ENCODE measurements at places on chromosomes 1 and 21.

GRCh38 chr1:209556162-209556690 lies 27.3 kb upstream of the CAMK1G start:
- DNase-seq: no peak
- no peaks in the 10 kb centered on the region for H3K4me1 ChIP-seq
- H3K27ac ChIP-seq: no peak overlapping the region
- H3K27me3 ChIP-seq: no peaks in the 10 kb centered on the region
- no peaks in the 10 kb centered on the region for H3K36me3 ChIP-seq

- H3K27ac ChIP-seq: no peak overlapping the region
- no peak for DNase-seq
- no peaks in the 10 kb centered on the region for H3K36me3 ChIP-seq
- no peaks in the 10 kb centered on the region for H3K27me3 ChIP-seq
These were observed 2.1 kb downstream of the CLCA1 start for GRCh38 chr1:86470859-86471258.

DNA sequence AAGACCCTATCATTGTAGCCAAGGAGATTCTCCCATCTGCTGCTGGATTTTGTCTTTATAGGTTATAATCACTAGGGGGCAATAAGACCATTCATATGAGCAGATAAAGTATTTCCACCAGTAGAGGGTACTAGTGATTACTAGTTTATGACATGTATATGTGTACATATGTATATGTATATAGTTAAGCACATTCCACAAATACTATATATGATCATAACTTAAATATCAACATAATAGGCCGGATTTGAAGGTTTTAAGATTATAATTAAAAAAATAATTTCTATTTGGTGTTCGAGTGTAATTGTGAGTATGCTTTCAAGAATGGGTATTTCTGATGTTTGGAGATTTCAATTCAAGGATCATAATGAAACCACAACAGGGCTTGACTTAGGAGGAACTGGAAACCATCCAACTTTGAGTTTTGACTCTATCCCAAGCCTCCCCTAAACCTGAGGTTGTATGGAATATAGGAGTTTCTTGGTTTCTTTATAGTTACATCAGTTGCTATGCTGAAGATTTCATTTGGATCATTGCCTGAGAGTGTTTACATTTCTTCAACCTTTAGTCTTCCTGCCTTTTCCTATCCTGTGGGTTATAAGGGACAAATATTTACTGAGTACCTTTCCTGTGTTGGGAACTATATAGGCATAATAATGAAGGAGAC lies 16.9 kb downstream of the TCEANC2 start:
- no peaks in the 10 kb centered on the region for H3K36me3 ChIP-seq
- no peaks in the 10 kb centered on the region for H3K27me3 ChIP-seq
- H3K27ac ChIP-seq: no peak overlapping the region
- peaks cover 6% of the 10 kb centered on the region for H3K4me1 ChIP-seq
- no peak overlapping the region for H3K4me3 ChIP-seq
- no peak for DNase-seq

DNA sequence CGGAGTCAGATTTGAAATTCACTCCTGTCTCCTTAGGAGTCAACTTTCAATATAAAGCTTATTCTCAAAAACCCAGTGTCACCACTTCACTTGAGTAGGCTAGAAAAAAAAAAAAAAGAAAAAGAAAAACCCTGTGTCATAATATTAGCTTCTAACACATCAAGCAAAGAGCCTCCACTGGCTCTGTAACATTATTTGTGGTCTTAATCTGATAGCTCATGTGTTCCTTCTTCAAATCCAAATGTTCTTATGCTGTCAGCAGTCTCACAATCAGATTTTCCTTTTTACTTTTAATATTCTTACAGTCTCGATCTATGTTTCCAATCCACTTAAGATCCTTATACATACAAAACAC lies 26.1 kb upstream of the PSMG1 start:
- H3K36me3 ChIP-seq: no peaks in the 10 kb centered on the region
- H3K27me3 ChIP-seq: no peaks in the 10 kb centered on the region
- DNase-seq: no peak
- H3K4me3 ChIP-seq: no peak overlapping the region
- H3K4me1 ChIP-seq: no peaks in the 10 kb centered on the region
- no peak overlapping the region for H3K27ac ChIP-seq

- H3K4me1 ChIP-seq: no peaks in the 10 kb centered on the region
- H3K27ac ChIP-seq: no peak overlapping the region
- no peaks in the 10 kb centered on the region for H3K36me3 ChIP-seq
- H3K4me3 ChIP-seq: no peak overlapping the region
These were observed 614.1 kb downstream of the SMYD3 start for GRCh38 chr1:245893025-245893424.

DNA sequence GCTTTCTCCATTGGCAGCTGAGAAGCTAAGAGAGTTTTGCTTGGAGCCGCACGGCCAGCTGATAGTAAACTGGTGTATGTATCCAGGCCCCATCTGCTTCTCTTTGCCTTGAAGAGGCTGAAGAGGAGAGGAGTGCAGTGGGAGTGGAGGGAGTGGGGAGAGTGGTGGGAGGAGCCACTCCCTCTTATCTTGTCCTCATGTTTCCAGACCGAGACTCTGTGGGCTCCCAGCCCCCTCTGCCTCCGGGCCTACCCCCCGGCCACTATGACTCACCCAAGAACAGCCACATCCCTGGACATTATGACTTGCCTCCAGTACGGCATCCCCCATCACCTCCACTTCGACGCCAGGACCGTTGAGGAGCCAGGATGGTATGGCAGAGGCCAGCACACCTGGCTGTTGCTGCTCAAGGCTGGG lies 6.0 kb upstream of the LRRC71 start:
- no peak overlapping the region for H3K27ac ChIP-seq
- H3K4me1 ChIP-seq: peaks cover 8% of the 10 kb centered on the region
- no peak overlapping the region for H3K4me3 ChIP-seq
- H3K27me3 ChIP-seq: no peaks in the 10 kb centered on the region
- H3K36me3 ChIP-seq: no peaks in the 10 kb centered on the region

- H3K36me3 ChIP-seq: no peaks in the 10 kb centered on the region
- no peaks in the 10 kb centered on the region for H3K27me3 ChIP-seq
- no peak for DNase-seq
- no peak overlapping the region for H3K4me3 ChIP-seq
These were observed 158.4 kb downstream of the ACTL8 start for GRCh38 chr1:17913326-17914115.

All from testis (tissue), 5 donors.